ENCODE measurements at places on chromosomes 12 and 14.

DNA sequence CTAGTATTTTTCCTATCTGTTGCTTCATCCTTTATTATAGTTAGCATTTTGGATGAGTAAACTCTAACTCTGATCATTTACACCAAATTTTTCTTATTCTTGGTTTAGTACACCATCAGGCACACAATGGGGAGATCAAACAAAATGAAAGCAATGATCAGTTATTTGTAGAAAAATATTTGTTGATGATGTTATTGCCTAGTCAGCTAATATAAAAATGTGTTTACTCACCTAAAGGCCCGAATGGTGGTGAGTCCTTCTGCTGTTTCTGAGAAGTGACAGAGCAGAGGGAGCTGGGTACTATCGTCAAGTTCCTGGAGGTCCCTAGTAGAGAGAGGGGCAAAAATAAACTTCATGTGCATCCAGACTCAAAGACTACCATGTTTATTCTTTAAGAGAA is 63.3 kb upstream of the KCNJ8 start:
- DNase-seq = no peak

GRCh38 chr14:72962829-72963312 is 36.6 kb downstream of the DCAF4 start:
- DNase-seq = no peak

DNA sequence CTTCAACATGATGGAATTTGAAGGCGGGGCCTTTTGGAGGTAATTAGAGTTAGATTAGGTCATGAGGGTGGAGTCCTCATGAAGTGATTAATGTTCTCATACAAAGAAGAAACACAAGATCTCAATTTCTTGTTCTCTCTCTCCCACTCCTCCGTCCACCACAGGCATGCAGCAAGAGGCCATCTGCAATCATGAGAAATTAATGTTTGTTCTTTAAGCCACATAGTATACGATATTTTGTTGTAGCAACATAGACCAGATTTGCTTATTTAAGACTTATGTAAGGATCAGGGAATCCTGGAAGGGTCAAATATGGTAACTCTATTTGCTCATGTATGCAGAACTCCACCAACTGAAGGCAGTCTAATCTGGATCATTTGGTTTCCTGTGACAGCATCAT is 429.0 kb downstream of the LRIG3 start:
- no peak for DNase-seq

DNA sequence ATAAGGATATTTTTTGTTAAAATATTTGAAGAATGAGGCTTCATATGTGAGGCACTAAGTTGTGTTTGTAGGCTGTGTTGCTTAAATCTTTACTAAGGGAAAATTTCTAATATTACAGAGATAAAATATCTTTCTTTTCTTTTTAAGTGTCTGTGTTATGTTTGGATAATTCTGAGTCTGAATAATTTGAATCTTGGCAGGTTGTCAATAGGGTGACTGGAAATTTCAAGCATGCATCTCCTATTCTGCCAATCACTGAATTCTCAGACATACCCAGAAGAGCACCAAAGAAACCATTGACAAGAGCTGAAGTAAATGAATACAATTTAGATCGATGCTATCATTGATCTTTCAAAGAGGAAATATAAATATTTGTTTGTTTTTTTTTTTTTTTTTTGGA is 29.4 kb downstream of the TMPO start:
- DNase-seq = no peak

DNA sequence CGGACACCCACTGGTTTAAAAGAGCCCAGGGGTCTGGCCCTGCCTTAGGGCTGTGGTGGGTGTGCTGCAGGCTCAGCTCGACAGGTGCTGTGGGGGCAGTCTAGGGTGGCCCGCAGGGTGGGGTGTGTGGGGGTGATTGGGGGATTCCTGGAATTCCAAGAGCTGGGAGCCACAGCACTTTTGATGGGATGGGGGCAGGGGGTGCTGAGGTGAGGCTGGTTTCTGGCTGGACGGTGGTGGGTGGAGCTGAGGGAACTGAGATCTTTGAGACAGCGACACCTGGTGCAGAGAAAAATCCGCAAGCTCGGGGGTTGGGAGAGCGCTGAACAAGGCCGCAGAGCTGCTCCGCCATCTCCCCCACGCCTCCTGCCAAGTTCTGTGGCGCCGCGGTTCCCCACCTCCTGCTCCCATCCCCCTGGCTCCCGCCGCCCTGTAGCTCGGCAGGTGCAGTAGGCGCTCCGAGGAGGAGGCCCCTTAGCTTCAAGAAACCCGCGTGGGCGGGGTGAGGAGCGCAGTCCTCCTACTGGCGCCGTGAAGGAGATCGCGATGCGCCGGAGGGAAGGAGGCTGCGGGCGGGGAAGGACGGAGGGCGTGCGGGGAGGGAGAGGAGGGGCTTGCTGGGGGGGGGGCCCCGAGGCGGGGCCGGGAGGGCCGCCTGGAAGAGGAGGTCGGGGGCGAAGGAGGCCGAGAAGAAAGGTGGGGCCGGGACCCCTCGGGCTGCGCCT is 1.3 kb upstream of the TEDC1 start:
- DNase-seq = peak; percentile 84

DNA sequence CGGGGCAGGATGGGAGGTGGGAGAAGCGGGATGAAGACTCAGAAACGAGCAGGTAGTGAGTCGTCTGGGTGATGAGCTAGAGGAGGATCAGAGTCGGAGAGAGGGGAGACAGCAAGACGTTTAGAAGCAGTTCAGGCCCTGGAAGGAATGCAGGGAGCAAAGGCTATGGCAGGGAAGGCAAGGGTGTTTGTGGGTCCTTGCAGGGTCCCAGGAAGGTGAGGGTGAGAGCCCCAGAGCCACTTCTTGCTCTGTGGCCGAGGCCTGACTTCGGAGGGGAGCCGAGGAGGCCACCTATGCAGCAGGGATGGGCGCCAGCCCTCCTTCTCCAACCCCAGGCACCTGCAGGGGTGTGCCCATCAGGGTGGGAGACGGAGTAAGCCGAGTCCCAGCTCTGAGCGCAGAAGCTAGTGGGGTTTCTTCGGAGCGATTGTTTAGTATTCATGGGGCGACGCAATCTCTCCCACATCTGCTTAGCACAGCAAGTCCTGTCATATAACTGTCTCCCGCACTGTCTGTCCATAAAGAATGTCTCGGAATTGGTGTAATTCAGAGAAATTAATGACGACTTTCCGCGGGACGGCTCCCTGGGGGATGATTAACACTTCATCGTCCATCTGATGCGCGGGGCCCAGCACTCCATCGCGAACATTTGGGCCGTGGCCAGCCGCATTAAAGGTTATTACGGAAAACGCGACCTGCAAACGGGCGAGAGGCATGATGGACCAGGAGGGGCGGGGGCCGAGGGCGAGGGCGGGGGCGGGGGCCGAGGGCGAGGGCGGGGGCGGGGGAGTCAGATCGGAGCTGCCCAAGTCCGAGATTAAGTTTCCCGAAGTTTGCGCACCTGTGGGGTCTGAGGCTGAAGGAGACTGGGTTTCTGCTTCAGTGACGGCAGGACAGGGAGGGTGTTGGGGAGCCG is 12.2 kb upstream of the CALCOCO1 start:
- no peak for DNase-seq

GRCh38 chr14:33948869-33949408 is 1.9 kb downstream of the EGLN3 start:
- no peak for DNase-seq

GRCh38 chr14:100641274-100641860 is 54.1 kb upstream of the BEGAIN start:
- no peak for DNase-seq

DNA sequence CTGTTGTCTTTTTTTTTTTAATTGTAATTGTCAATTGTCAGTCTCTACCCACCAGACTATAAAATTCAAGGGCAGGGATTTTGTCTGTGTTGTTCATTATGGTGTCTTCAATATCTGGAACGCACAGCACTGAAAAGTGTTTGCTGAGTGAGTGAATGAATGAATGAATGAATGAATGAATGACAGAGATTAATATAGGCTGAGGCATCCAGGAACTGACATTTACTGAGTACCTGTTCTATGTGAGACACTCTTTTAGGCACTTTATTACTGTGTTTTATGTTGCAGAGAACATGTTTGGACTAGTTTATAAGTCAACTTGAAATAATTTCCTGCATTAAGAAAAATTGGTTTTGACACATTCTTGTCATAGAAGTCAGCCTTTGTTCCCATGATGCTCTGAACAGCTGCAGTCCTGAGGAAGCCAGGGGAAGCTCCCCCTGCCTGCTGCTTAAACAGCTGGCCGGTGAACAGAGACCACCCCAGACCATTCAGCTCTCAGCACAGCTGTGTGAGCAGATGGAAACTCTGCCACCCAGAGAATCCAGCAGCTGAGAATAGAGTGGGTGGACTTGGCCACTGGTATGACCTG is 160.7 kb upstream of the CCND2 start:
- DNase-seq = no peak

GRCh38 chr14:38839694-38840365 is 263.2 kb downstream of the SEC23A start:
- DNase-seq = no peak

DNA sequence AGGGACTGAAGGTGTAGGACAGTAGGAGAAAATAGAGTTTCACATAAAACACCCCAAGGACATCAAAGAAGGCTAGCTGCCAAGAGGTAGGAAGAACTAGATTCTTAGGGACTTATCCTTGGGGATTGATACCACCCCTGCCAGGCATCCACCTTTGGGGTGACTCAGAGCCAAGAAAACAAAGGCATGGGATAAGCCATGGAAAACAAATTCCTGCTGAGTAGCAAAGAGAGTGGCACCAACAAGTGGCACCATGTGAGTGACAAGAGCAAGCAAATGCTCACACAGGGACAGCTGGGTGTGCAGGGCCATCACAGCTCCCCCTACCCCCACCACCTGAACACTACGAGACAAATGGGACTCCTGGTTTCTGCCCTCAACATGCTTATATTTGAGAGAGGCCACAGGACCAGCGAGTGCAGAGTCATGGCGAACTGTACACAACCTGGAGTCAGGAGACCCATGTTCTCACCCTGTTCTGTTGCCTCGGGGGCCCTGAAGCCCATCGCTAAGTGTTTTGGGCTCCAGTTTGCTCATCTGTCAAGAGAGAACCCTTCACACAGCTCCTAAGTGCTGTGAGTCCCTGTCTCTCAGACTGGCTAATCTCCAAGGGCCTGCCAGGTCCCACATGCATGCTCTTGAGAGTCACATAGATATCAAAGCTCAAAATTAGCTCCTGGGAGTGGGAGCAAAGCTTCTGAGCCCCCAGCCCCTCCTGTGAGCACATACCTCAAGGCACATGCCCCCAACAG is 91.9 kb downstream of the DPF3 start:
- DNase-seq = no peak

- no peak for DNase-seq
These were observed 16.1 kb downstream of the PLEK2 start for GRCh38 chr14:67395876-67396189.

DNA sequence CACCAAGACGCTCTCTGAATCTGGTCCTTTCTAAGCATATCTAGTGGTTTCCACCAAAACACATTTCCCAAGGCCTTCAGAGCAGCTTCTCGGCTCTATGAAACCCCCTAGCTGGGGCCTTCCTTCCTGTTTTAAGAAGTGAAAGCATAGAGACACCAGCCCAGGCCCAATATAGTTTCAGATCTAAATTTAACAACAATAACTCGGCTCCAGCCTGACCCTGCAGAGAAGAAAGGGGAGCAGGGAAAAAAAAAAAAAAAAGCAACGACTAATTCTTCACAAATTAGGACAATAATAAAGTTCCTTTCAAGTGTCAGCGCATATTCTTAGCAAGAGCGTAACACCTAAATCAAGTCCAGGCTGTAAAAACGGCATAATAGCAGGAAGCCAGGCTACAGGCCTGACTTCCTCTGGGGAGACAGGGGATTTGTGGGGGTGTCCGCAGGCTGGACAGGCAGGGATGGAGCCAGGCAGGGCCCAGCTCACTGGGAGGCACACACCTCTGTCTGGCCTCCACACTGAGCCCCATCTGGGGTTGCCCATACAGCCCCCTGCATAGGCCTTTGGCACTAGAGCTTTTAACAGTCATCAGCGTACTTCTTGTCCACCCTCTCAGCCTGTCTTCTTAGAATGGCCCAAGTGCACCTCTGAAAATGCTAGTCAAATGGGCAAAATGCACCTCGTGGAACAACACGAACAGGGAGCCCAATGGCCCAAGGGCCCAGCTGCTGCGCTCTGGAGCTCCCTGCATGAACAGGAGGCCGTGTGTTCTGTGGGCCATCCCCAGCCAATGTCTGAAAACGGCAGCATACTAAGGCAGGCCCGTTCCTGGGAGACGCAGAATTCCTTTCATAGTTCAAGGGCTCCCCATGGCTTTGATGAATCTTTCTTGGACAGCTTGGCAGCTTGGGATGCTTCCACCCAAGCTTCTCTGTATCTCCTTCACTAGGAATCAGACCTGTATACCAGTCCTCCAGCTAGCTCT is 772.9 kb downstream of the MED13L start:
- no peak for DNase-seq

- no peak for DNase-seq
These were observed 10.1 kb downstream of the MLF2 start for GRCh38 chr12:6742834-6743233.

DNA sequence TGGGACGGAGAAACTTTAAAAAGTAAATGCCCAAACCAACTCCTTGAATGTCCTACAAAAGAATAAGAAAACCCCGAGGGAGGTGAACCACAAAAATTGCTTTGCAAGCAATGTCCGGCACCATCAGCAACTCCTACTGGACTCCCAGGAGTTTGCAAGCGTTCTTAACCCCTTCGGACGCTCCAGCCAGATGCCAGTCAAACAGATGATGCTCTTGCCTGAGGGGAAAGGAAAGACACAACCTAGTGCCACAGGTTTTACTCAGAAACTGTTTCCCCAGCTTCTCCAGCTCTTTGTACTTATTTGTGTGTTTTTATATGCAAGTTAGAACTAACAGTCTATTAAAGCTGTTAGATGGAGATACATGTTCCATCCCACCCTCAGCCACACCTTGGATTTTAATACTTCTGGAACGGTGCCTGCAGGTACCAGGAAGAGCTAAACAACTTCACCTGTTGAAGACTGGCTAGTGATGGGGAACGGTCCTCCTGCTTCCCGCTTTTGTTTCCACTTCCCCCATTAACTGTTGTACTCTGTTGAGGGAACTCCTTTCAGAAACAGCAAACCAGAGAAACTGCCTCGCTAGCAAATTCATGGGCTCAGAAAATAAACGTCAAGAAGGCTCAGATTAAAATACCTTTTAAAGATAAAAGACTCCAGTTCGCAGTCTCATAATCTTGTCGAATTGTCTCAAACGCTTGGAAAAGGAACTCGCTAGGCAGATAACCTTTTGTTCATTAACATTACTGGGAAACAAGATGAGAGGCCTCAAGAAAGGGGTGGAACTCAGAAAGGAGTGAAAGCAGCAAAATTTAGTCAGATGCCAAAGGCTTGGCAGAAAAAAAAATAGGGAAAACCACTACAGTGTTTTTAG is 1.1 kb upstream of the FERMT2 start:
- no peak for DNase-seq

Data from naive B cell (primary cell).